MM.1S (cell line): ENCODE measurements at places on chromosomes 7 and 10.

GRCh38 chr10:46227936-46228562 lies 58.7 kb upstream of the ANTXRL start:
- DNase-seq: no peak

GRCh38 chr10:62050893-62051433 lies 149.5 kb downstream of the ARID5B start:
- peak; percentile 90 for DNase-seq

DNA sequence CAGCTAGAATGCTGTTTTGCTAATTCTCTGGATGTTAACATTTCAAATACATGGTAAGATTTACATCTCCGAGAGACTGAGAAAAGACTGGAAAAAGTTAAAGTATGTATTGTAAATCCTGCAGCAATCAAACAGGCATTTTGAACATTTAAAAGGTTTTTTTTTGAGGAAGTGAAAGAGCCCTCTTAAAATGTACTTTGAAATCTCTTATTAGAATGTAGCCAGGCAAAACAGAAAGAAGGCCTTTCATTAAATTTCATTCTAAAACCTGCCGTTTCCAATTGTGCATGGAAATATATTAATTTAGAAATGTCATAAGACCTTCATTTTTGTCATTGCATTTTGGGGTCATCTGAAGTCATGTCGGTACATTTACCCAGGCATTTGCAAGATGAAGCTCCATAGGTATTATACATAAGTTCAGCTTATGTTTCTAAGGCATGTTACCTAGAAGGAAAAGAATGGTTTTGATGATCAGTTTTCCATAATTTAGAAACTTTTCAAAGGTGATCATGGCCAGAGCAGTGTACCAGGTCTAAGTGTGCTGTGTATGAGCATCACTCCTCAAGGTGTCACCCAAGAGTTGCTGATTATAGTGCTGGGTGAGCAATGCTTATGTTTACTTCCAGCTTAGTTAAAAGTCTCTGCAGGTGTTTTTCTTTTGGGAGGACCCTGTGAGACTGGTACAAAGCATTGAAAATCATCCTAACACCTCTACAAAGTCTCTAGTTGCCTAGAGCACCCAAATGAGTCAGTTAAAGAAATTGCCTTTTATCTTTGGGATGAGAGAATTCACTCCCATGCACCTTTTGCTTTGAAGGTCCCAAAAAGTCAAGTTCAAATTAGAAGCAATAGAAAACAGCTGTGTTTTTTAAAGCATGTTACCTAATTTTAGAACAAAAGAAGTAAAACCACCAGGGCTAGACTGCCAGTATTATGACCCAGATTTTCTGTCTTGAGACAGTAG lies 7.1 kb downstream of the ZNF736 start:
- DNase-seq: peak; percentile 23

GRCh38 chr10:99536338-99537085 lies 3.8 kb downstream of the NKX2-3 start:
- DNase-seq: no peak
